Activated T-cell treated with anti-CD3 and anti-CD28 coated beads, Interleukin-2, amount 50 U/mL, for 48 hours (primary cell): ENCODE measurements at places on chromosomes 7 and 10.

- DNase-seq, result peak; percentile 47
Measured at GRCh38 chr10:86757113-86757972, 924 bp downstream of the BMPR1A start.

DNA sequence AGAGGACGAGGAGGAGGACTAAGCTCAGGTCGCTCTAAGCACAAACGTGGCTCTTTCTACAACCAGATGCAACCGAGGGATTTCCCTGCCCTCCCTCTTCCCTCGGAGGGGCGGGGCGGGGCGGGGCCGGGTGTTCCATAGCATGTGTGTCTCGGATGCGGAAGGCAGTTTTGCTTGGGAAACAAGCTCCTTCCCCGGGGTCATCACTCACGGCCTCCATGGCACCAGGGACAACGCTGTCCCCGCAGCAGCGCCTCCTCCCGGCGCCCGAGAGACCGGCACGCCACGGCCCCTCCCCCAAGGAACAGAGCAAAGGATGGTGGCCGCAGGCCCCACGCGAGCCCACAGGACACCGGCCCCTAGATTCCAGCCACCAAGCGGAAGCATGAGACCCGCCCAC, 110.5 kb downstream of the PAXIP1 start:
- no peak for DNase-seq

DNA sequence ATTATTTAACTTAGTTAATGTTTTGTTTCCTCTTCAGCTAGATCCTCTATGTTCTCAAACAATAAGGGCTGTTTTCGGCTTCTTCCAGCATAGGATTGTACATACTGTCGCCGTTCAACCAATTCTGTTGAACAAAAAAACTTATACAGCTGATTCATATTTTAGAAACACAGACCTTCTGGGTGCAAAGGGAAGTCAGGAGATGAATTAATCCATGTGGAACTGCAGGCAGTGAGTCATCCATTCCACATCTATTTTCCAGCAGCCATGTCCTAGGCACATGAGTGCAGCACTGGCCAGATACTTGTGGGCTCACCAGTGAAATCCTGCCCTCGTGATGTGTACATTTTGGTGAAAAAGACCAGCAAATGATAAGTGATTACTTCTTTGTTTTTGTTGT, 163.2 kb downstream of the JAZF1 start:
- DNase-seq, result no peak

DNA sequence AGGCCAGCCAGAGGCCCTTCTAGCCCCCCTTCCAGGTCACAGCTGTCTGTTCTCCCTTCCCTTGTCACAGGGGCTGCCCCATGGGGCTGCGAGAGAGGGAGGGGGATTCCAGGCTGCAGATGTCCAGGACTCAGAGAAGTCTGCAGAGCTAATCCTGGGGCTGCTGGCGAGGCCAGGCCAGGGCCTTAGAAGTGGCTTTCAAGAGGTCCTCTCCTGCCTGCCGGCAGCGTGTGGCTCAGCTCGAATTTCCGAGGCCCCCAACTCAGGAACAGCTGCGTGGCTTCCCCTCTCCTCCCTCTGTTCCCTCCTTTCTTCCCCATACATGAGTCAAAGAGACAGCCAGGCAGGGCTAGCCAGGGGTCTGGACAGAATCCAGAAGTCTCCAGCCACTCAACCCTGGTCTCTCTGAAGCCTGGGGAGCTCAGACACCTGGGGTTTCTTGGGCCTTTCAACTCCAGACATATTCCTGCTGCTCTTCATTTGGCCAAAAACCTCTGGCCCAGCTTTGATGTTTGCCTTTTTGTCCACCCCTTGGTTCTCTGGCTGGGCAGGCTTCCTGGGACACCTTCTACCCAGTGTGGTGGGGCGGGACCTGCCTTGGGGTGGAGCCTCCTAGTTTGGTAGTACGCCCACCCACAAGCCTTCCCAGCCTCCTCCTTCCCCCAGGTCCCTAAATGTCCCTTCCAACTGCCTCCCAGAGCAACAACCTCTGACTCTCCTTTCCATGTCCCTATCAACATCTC, 21.8 kb upstream of the EIF5AL1 start:
- DNase-seq, result no peak

DNA sequence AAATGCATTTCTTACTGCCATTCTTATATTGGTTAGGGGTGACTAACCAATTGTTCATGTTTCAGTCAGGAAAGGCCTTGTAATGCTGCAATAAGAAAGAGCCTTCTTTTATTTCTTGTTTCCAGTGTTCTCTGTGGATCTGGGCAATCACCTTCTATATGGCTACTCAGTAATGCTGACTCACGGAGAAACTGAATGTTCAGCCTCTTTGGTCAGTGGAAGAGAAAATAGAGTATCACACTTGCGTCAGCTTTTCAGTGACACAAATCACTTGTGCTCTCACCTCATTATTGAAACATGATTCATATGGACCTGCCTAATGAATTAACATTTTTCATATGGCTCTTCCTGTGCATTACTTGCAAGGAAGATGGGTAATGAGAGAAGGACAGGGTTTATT, 243.9 kb upstream of the POT1 start:
- DNase-seq, result no peak

- no peak for DNase-seq
Measured at GRCh38 chr10:91520661-91521060, 110.5 kb downstream of the HECTD2 start.

GRCh38 chr10:72692994-72693781, 1.2 kb downstream of the MCU start:
- no peak for DNase-seq

GRCh38 chr7:103576641-103577040, 130.6 kb upstream of the SLC26A5 start:
- no peak for DNase-seq

GRCh38 chr10:83182076-83182475, 957.2 kb upstream of the GHITM start:
- DNase-seq, result no peak

DNA sequence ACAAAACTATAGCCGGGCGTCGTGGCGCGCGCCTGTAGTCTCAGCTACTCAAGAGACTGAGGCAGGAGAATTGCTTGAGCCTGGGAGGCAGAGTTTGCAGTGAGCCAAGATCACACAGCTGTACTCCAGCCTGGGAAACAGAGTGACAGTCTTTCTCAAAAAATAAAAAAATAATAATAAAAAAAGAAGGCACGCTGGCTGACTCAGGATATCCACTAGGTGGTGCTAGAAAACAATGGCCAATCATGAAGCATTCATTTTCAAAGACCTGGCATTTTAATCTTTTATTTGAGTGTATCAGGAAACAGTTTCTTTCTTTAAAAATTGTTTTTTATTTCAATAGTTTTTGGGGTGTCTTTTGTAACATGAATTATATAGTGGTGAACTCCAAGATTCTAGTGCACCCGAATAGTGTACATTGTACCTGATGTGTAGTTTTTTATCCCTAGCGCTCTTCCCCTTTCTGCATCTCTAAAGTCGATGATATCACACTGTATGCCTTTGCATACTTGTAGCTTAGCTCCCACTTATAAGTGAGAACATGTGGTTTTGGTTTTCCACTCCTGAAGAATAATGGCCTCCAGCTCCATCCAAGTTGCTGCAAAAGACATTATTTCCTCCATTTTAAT, 88.6 kb downstream of the LYZL1 start:
- DNase-seq, result no peak

- no peak for DNase-seq
Measured at GRCh38 chr10:124296121-124296812, 122.5 kb downstream of the OAT start.

GRCh38 chr7:115728518-115728917, 302.0 kb downstream of the TFEC start:
- no peak for DNase-seq

DNA sequence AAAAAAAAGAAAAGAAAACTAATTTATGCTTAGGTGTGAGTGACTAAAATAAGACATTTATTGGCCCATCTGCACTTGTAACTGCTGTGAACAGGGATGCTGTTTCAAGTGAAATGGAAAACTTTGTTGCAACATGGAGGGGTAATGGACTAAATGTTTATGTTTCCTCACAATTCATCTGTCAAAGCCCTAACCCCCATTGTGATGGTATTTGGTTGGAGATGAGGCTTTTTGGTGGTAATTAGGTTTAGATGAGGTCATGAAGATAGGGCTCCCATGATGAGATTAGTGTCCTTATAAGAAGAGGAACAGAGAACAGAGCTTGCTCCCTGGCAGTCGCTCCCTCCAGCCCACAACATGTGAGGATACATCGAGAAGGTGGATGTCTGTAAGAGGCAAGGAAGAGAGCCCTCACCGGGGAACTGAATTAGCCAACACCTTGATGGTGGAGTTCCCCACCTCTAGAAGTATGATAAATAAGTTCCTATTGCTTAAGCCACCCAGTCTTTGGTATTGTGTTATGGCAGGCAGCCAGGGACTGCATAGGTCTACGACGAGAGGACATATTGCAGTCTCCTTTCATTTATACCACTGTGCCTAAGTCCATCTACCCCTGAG, 28.6 kb upstream of the VCL start:
- DNase-seq, result no peak

GRCh38 chr10:15363031-15363430, 8.1 kb downstream of the FAM171A1 start:
- DNase-seq, result no peak

- DNase-seq, result no peak
Measured at GRCh38 chr10:109411917-109412316, 511.4 kb downstream of the XPNPEP1 start.

DNA sequence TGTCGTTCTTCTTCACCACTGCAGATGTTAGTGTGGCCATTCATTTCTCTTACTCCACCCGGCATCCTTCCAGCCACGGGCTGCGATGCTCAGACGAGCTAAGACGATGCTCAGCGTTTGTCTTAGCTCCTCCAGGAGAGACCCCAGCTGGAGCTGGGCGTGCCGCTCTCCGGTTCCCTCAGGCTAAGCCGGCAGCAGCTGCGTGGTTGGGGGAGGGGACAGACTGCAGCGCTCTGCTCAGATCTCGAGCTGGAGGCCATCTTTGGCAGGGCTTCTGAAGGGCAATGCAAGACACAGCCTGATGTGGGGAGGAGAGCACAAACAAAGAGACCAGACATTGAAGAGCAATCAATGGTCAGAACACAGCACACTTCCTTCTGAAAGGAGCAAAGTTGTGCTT, 4.8 kb downstream of the INA start:
- no peak for DNase-seq

GRCh38 chr10:120221873-120222485, 235.0 kb upstream of the PLPP4 start:
- DNase-seq, result no peak

GRCh38 chr7:97064972-97065587, 40.4 kb upstream of the DLX5 start:
- no peak for DNase-seq

GRCh38 chr7:146449625-146450024, 333.0 kb downstream of the CNTNAP2 start:
- no peak for DNase-seq

- DNase-seq, result no peak
Measured at GRCh38 chr7:42972699-42973500, 40.7 kb downstream of the MRPL32 start.

DNA sequence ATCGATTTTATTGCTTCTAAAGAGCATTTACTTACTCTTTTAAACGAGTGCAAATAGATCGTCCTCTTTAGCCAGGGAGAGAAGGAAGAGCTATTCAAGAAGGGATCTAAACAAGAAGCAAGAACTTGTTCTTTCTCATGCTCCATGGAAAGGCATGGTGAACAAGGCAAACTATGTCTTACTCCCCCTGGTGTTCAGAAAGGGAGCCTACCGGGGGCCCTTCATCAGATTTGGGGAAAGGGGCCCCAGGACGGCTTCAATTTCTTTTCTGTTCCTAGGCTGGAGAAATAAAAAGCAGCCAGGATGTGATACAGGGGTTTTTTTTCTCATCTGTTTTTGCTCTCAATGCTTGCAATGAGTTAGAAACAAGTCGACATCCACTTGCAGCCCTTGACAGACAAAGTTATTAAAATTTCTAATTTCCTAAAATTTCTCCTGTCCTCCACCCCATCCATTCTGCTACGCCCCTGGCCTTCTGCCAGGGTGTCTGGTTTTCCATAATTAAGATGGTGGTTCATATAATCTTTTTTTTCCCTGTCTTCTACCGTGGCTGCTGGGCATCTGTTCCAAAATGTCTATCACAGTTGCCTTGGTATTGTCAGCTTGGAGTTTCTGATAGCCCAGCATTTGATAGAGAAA, 214.4 kb downstream of the CREB5 start:
- DNase-seq, result peak; percentile 36

DNA sequence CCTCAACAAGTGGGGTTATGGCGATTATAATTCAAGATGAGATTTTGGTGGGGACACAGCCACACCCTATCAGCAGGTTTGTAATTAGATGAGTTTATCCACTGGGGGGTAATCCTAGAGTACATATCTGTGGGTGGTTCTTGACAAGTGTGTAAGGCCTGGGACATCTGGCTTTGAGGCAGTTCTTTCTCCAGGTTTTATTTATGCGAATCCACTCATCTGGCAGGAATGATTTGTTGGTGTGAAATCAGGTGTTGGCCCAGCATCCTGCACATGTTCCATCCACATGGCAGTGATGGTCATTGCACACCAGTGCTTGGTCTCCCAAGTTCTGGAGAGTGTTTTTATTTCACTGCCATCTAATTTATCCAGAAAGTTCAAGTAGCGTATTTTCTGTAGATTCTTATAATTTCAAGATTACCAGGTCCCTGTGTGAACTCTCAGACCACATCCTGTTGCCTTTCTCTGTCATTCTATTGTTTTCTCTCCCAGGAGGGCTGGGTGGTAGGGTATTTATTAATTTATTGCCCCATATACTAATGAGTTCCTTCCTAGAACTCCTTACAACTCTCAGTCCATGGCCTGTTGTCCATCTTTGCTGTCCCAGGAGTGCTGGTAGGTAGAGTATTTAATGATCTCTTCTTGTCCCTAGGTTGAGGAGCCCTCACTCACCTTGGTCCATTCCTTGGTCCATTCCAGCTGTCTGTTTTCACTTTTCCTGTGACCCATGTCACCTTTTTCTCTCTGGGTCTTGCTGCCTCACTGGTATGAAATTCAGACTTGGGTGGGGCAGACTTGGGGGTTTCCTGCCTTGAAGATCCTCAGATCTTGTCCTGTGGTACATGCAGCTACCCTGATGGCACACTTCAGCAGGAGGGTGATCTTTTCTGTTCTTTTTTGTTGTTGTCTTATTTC, 10.4 kb downstream of the RALA start:
- no peak for DNase-seq

- no peak for DNase-seq
Measured at GRCh38 chr10:90592638-90593302, 265.1 kb downstream of the HTR7 start.

DNA sequence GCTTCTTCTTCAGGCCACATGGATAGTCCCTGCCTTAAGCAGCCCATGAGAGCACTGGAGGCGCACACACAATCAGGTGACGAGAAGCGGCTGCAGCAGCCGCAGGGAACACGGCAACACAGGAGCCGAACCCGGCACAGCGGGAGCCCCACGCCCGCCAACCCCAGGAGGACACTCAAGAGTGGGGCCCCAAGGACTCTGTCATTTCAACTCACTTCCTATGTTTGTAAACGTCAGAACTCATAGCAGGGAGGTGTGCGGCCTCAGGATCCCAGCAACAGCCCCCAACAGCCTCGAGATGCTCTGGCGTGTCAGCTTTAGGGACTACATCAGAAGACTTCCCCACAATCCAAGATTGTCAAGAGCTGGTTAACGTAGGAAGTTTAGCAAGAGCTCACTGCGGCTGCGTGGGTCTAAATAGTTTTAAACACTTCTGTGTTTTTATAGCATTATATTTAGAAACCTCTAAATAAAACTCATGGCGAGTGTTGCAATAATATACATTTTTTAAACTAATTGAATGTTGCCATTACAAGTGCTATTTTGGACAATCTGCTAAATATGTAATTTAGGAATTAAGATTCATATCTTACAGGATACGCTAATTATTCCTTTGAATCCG, 123.4 kb downstream of the MAD1L1 start:
- DNase-seq, result no peak
